Right lobe of liver (tissue), 6 donors: ENCODE measurements at places on chromosomes 2 and 18. TPM values are rescaled to one million over a fixed set of nuclear protein-coding genes. Genes with fewer than 3 reads are reported as not detected.

- no peak for DNase-seq
Observed at GRCh38 chr2:225566798-225567197, 167.3 kb downstream of the NYAP2 start.

The CHRND gene
- not detected for total RNA-seq

- no peak for DNase-seq
Observed at GRCh38 chr2:213238753-213239495, 45.3 kb upstream of the SPAG16 start.

The TLX2 gene
- total RNA-seq = not detected

GRCh38 chr2:152354909-152355308 is 19.9 kb downstream of the FMNL2 start:
- DNase-seq = no peak

The RNF138 gene
- 10.5 TPM for total RNA-seq

- no peak for DNase-seq
Observed at GRCh38 chr2:119263025-119263424, 39.4 kb downstream of the STEAP3 start.

- no peak for DNase-seq
Observed at GRCh38 chr2:27291865-27292264, 9.6 kb downstream of the TRIM54 start.

The AGXT gene
- 744 TPM for total RNA-seq

The CHMP3 gene
- 29.3 TPM for total RNA-seq

The PJVK gene
- total RNA-seq = 0.80 TPM
